Natural killer cell (primary cell): ENCODE measurements at places on chromosomes 5 and 9. TPM values are rescaled to one million over a fixed set of nuclear protein-coding genes. Genes with fewer than 3 reads are reported as not detected.

The SHOC1 gene
- not detected for total RNA-seq

The ANKDD1B gene
- 0.55 TPM for total RNA-seq

- no peaks in the 10 kb centered on the region for H3K27me3 ChIP-seq
- no peak for DNase-seq
- H3K27ac ChIP-seq = no peak overlapping the region
- no peak overlapping the region for H3K4me3 ChIP-seq
Observed at GRCh38 chr5:81838307-81838906, 87.5 kb upstream of the SSBP2 start.

The RASA1 gene
- 20.3 TPM for total RNA-seq

The EFCAB9 gene
- not detected for total RNA-seq

The NTNG2 gene
- total RNA-seq = 23.4 TPM

DNA sequence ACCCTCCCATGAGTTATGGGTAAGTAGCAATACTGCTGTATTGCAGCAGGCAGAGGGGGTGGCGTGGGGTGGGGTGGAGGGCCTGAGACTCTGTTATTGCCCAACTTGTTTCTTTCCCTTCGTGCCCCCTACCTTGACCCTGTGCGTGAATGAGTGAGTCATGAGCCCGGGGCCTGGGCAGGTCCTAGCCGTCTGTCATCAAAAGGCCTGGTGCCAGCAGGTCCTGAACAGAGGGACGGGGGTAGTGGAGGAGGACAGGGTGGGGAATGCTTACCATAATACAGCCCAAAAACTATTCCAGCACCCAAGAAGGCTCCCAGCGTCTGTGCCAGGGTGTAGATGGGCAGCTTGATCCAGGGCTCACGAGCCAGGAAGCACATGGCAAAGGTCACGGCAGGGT, 4.3 kb downstream of the AQP3 start:
- H3K27me3 ChIP-seq = no peaks in the 10 kb centered on the region
- no peaks in the 10 kb centered on the region for H3K36me3 ChIP-seq
- DNase-seq = no peak
- no peak overlapping the region for H3K4me3 ChIP-seq

The CATSPER3 gene
- 0.55 TPM for total RNA-seq

- DNase-seq = no peak
- H3K4me3 ChIP-seq = no peak overlapping the region
- no peaks in the 10 kb centered on the region for H3K4me1 ChIP-seq
- H3K27ac ChIP-seq = no peak overlapping the region
- no peaks in the 10 kb centered on the region for H3K36me3 ChIP-seq
- H3K27me3 ChIP-seq = peaks cover 3% of the 10 kb centered on the region
Observed at GRCh38 chr9:34559624-34560455, 29.7 kb downstream of the CNTFR start.

GRCh38 chr5:95953021-95953702, 8.5 kb downstream of the ELL2 start:
- H3K36me3 ChIP-seq = no peaks in the 10 kb centered on the region
- no peak overlapping the region for H3K4me3 ChIP-seq
- no peak overlapping the region for H3K27ac ChIP-seq
- no peaks in the 10 kb centered on the region for H3K27me3 ChIP-seq
- no peak for DNase-seq
- no peaks in the 10 kb centered on the region for H3K4me1 ChIP-seq

The ARHGEF28 gene
- total RNA-seq = 7.1 TPM

DNA sequence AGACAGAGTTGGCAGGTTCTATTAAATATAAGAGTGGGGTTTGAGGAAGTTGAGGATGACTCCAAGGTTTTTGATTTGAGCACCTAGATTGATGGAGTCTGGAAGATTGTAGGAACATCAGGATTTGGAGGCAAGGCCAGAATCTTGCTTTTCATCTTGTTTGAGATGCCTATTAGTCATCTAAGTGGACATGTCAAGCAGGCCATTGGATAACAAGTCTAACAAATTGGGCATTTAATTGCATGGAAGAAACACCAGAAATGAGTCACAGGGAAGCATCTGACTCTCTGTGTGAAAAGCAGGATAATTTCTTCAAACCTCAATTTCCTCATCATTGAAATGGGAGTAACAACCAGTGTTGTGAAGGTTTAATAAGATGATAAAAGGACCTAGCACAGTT, 53.3 kb upstream of the ARL15 start:
- no peaks in the 10 kb centered on the region for H3K4me1 ChIP-seq
- DNase-seq = no peak
- H3K36me3 ChIP-seq = no peaks in the 10 kb centered on the region
- H3K4me3 ChIP-seq = no peak overlapping the region

- H3K4me3 ChIP-seq = no peak overlapping the region
- no peaks in the 10 kb centered on the region for H3K27me3 ChIP-seq
- no peak overlapping the region for H3K27ac ChIP-seq
- H3K4me1 ChIP-seq = no peaks in the 10 kb centered on the region
- H3K36me3 ChIP-seq = no peaks in the 10 kb centered on the region
- no peak for DNase-seq
Observed at GRCh38 chr5:108867656-108868055, 120.0 kb downstream of the FER start.

GRCh38 chr9:73038089-73038509, 85.2 kb upstream of the ALDH1A1 start:
- no peak overlapping the region for H3K27ac ChIP-seq
- no peaks in the 10 kb centered on the region for H3K36me3 ChIP-seq
- no peak for DNase-seq
- H3K4me3 ChIP-seq = no peak overlapping the region
- no peaks in the 10 kb centered on the region for H3K4me1 ChIP-seq
- H3K27me3 ChIP-seq = no peaks in the 10 kb centered on the region

DNA sequence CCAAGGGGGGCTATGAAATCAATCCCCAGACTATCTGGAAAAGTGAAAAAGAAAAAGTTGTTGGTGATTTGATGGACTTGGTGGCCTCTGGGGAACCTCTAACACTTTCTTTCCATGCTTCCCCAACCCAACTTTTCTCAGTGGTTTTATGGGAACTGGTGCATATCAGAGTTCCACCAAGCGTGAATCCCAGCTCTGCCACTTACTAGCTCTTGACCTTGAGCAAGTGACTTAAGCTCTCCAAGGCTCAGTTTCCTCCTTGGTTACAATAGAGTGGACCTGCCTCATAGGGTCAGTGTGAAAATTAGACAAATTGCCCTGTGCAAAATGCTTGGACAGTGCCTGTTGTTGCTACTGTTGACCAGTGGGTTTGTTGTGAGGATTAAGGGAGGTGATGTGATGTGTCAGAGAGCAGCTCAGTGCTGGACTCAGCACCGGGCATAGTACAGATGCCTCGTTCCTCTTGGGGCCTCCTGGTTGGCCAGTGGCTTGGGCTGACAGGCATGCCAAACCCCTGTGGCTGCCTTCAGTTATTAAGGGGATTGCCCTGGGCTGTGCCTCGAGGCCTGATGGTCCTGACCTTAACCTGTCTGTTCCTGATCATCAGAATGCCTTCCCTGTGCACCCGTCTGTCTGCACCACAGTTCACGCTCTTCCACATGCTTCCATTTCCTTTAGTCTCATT, 49.3 kb downstream of the COL15A1 start:
- H3K27ac ChIP-seq = no peak overlapping the region
- H3K4me3 ChIP-seq = no peak overlapping the region
- DNase-seq = no peak
- H3K4me1 ChIP-seq = peaks cover 10% of the 10 kb centered on the region
- no peaks in the 10 kb centered on the region for H3K27me3 ChIP-seq
- H3K36me3 ChIP-seq = no peaks in the 10 kb centered on the region

The FGF1 gene
- not detected for total RNA-seq

The PCDHAC1 gene
- not detected for total RNA-seq

- H3K27me3 ChIP-seq = peaks cover 8% of the 10 kb centered on the region
- H3K27ac ChIP-seq = no peak overlapping the region
- no peaks in the 10 kb centered on the region for H3K36me3 ChIP-seq
- DNase-seq = no peak
- no peak overlapping the region for H3K4me3 ChIP-seq
Observed at GRCh38 chr9:132243156-132244074, 81.6 kb downstream of the NTNG2 start.

- H3K4me3 ChIP-seq = no peak overlapping the region
- no peaks in the 10 kb centered on the region for H3K36me3 ChIP-seq
- no peak overlapping the region for H3K27ac ChIP-seq
- H3K4me1 ChIP-seq = no peaks in the 10 kb centered on the region
- H3K27me3 ChIP-seq = no peaks in the 10 kb centered on the region
- no peak for DNase-seq
Observed at GRCh38 chr9:76758476-76758875, 5.8 kb upstream of the PCA3 start.

GRCh38 chr5:176192094-176192721, 46.0 kb upstream of the SIMC1 start:
- no peak for DNase-seq
- H3K27ac ChIP-seq = no peak overlapping the region
- no peaks in the 10 kb centered on the region for H3K4me1 ChIP-seq
- H3K27me3 ChIP-seq = no peaks in the 10 kb centered on the region

GRCh38 chr9:84846906-84847305, 177.4 kb downstream of the NTRK2 start:
- no peak overlapping the region for H3K4me3 ChIP-seq
- DNase-seq = no peak

GRCh38 chr5:41869151-41869723, 988 bp downstream of the OXCT1 start:
- H3K4me1 ChIP-seq = peaks cover 22% of the 10 kb centered on the region
- DNase-seq = peak; percentile 50
- no peaks in the 10 kb centered on the region for H3K27me3 ChIP-seq
- H3K36me3 ChIP-seq = no peaks in the 10 kb centered on the region
- H3K27ac ChIP-seq = peak overlapping the region; percentile 80

The ENTPD2 gene
- total RNA-seq = not detected

The SLC25A2 gene
- not detected for total RNA-seq

DNA sequence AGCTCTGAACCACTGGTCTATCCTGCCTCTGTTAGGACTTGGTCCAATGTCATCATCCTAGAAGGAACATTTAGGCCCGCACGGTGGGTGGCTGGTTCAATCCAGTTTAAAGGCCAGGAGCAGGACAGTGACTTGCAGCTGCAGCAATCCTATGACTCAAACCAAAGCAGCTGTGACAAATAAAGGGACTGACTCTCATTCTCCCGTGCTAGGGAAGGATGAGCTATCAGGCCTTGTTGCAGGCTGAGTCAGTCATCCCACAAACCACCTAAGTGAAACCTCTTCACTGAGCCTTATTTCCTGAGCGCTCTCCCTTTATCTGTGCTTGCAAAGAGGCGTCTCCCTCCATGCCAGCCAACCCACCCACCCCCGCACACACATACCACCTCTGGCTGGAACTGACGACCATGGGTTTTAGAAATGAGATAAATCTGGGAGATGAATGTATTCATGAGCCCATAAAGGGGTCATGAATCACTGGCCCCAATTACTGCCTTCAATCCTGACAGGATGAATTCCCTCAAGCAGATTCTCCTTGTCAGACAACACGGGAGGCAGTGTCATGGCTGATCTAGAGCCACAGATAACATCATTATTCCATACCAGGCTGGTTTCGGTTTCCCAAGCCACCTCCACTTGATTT, 93.4 kb downstream of the KCNIP1 start:
- H3K36me3 ChIP-seq = no peaks in the 10 kb centered on the region
- no peak for DNase-seq
- no peak overlapping the region for H3K27ac ChIP-seq
- H3K4me1 ChIP-seq = no peaks in the 10 kb centered on the region

The EQTN gene
- total RNA-seq = not detected

DNA sequence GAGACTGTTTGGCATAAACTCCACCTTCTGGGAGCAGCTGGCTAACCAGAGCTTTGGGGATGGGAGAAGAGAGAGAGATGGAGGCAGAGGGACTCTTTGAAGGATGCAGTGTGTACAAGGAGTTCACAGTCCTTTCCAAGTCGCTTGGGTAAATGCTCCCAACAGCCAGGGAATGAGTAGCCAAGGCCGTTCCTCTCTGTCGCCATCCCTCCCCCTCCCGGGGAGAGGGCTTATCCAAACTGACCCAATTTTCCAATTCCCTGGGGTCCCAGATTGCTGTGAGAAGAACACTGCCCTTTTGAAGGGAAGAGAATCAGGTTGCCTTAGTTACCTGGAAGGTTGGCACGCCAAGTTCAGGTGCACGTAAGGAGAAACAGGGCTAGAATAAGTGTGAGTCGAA, 7.9 kb downstream of the WWC1 start:
- H3K27me3 ChIP-seq = no peaks in the 10 kb centered on the region
- DNase-seq = no peak
- no peak overlapping the region for H3K27ac ChIP-seq
- H3K4me1 ChIP-seq = no peaks in the 10 kb centered on the region

The TNFSF15 gene
- not detected for total RNA-seq
